ENCODE measurements at places on chromosomes 3 and 15.

- DNase-seq: no peak
Observed at GRCh38 chr15:67022587-67023105, 42.8 kb upstream of the SMAD3 start.

DNA sequence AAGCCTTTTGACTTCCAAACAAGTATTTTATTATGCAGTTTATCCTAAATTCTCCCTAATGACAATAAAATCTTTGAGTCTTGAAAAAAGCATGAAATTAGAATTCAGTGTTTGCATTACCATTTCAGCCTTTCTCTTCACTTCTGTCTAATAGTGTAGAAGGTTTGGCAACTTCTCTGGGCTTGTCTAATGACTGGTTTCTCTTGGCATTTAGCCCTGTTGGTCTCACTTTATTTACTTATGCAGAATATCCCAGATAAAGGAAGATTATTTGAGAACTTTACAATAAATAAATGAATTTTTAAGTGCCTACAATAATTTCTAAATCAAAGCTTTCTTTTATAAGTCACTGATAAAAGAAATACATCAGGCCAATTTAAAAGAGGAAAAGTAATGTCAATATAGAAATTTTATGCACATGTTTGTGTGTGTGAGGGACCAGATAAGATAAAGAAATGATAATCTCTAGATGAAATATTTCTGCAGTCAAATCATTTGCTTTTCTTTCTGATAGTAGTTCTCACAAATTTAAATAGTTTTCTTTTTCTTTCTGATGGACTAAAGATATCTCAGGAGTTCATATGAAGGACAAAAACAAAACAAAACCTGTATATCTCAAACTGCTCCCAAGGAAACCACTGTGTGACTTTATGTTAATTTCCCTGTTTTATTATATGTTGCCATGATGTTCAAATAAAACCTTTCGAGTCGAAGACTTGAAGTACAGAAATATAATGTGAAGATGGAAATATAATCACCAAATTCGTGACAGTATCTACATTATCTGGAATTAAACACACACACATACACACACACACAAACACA lies 533.1 kb upstream of the CBLB start:
- DNase-seq: no peak

DNA sequence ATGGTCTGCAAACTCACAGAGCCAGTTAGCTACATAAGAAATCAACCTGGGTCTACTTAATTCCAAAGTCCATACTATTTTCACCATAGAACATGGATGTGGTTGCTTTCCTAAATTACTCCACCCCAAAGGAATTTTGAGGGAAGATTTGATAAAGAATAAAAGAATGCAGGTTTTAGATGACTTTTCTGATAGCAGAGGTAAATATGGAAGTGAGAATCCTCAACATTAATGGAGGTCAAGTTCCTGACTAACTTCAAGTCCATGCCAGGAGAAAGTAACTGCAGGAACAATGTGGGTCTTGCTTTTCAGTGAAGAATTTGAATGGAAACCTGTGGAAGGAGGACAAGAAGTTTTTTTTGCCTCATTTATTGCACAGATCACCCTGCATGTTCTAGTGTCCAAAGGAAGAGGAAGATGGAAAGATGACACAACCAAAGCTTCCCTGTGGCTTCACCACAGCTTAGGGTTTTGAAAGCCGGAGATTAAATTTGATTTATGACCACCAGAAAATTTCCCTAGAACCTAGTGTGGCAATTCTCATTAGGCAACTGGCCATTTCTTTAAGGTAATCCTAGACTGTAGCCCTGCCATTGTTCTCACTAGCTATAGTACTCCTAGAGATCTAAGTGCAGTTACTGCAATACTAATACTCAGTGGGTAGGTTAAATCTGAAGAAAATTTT lies 429.7 kb downstream of the RAP2B start:
- DNase-seq: no peak

- no peak for DNase-seq
Observed at GRCh38 chr15:58924327-58924726, 9.2 kb downstream of the SLTM start.

DNA sequence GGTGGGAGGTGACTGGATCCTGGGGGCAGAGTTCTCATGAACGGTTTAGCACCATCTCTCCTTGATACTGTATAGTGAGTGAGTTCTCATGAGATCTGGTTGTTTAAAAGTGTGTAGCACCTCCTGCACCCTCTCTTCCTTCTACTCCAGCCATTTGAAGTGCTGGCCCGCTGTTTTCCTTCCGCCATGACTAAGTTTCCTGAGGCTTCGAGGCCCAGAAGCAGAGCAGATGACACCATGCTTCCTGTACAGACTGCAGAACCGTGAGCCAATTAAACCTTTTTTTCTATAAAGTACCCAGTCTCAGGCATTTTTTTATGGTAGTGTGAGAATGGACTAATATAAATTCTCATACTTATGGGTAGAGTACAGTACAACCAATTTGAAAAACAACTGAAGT lies 123.6 kb upstream of the BHLHE40 start:
- no peak for DNase-seq

DNA sequence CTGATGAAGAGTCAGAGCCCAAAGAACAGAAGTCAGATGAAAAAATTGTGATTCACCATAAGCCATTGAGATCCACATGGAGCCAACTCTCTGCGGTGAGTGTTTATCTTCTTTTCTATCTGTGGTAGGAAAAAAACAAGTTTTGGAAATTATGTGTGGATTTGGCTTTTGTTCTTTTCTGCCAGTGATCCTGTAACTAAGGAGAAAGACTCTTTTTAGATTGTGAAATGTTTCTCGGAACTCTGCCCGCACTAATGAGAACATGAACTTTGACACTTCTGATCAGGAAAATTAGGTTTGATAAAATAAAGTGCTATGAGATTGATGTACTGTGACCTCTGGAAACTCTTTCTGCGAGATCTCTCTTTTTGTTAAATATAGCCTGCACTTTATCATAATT lies 8.4 kb downstream of the ARHGEF26 start:
- DNase-seq: no peak

DNA sequence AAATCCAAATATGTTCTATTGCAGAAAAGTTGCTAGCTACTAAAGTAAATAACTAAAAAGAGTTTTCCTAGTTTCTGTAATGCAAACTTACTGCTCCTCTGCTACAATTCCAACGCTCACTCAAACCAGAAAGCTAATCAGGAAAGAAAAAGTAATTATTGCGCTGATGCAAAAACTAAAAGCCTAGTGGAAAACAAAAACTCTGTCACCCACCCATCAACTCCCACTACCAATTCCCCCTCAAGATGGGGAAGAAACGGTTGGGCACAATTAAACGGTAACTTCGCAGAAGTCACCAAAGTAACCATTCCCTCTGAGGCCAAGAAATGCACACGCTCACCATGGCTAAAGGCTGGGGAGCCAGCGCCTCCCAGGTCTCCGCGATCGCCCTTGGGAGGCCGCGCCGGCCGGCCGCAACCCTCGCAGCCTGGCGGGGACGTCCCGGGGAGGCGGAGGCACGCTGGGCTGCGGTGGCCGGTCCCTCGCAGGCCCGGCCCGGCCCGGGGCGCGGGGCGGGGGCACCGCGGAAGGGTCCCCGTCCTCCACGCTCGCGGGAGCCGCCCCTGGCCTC lies 684 bp downstream of the SLTM start:
- DNase-seq: no peak

GRCh38 chr3:124084022-124084881 lies 92.3 kb upstream of the ROPN1 start:
- no peak for DNase-seq

GRCh38 chr3:183775781-183776180 lies 49.6 kb downstream of the MAP6D1 start:
- no peak for DNase-seq

DNA sequence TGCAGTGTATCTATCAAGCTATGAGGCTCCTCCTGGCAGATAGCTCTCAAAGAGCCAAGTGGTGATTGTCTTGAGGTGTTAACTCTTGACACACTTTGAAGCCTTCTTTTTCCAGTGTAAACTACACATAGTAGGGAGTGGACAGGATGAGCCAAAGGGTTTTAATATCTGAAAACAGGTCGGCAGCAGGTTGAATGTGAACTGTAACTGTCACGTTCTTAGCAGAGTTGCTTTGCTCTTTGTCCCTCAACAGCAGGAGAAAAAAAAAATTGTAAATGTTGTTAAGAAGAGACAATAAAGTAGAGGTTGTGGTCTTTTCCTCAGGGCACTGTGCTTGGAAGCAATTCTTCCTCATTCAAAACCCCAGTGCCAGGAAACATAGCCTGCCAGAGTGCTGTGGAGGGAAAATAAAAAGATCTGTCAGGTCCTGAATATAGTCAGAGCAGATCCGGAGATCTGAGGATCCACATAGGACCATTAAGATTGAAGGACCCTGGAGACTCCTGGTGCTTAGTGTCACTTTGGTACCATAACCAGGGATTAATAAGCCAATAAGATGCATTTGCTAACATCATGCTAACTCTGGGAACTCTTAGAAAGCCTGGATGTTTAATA lies 229.7 kb downstream of the NAALADL2 start:
- DNase-seq: no peak

DNA sequence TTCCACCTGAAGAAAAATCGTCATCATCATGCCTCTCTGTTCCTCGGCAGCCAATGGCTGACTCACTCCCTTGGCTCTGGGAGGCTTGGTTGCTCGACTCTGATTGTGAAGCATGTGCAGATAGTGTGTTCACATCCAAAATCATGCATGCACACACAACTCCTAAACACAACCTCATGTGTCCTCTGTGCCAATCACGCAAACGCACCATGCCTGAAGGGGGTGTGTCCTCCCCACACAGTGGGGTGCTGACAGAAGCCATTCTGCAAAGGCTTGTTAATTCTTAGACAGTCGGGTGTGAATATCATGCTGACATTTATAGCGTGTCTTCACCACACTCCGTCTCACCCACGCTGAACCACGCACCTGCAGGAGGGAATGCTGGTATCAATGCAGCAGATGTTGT lies 11.4 kb upstream of the CCDC174 start:
- no peak for DNase-seq

GRCh38 chr15:78951841-78952238 lies 7.0 kb upstream of the CTSH start:
- DNase-seq: no peak

DNA sequence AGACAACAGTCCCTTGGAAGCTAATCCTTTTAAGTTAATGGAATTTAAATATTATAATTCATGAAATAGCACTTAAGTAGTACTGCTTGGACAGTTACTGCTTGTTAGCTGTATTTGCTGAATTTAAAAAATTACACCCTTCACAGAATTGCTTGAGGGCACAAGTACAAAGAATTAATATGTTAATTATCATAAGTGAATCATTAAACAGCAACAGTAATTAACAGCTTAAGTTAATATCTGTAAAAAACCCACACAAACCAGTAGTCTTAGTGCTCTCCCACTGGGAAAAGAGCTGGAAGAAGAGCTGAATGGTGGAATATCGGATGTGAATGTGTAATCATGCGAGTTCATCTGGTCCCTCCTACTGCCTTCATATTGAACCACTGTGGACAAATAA lies 232.0 kb downstream of the CD47 start:
- DNase-seq: no peak

DNA sequence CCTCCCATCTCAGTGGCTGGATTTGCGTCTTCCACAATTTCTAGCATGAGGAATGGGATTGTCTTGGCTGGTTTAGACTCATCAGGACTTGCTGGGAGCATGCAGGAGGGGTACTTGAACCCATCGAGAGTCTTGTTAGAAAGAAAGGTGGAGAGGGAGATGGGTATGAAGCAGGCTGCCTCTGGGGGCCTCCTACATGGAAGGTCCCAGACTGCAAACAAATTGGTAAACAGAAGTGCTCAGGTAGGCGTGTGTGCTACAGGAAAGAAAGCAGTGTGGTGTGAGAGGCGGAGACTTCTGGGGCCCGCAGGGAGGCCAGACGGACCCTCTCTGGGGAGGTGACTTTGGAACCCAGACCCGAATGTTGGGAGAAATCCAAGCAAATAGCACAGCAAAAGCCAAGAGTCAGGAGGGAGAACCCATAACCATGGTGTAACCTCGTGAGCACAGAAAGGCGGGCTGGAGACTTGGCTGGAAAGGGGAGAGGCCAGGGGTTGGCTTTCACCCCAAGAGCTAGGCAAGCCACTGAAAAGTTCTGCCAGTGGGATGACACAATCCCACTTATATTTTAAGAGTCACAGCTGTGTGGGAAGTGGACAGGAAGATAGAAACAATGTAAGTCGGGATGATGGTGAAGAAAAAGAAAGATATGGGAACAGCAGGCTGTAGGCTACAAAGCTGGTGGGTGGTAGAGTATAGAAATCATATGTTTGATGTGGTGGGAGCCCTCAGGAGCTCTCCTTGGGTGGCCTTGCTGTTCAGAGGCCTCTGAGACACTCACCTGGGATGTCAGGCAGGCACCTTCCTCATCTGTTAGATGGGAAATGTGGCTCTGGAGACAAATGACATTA lies 130.1 kb upstream of the PRR20G start:
- DNase-seq: no peak

DNA sequence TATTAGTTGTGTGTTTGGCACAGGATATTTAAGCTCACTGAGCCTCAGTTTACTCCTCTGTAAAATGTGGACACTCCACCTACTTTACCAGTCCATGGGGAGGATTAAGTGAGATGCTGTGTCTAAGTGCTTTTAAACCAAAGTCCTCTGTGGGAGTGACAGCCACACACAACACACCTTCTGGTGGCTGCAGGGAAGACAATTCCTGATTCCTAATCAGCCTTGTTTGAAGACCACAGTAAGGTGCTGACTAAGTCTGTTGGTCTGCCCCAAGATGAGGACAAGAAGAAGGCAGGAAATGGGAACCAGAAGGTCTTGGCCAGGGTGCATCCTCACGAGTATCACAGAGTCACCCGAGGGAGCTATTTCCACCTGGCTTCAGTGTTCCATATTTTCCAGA lies 52.3 kb downstream of the EPHB1 start:
- no peak for DNase-seq

GRCh38 chr15:76393614-76394013 lies 57.0 kb downstream of the ISL2 start:
- DNase-seq: no peak

- no peak for DNase-seq
Observed at GRCh38 chr3:39385456-39386090, 2.4 kb downstream of the SLC25A38 start.

- no peak for DNase-seq
Observed at GRCh38 chr3:66000506-66000905, 38.2 kb downstream of the MAGI1 start.

GRCh38 chr3:134327594-134327975 lies 46.7 kb downstream of the AMOTL2 start:
- DNase-seq: no peak

- peak; percentile 55 for DNase-seq
Observed at GRCh38 chr15:84878504-84878903, 6.0 kb upstream of the SLC28A1 start.

GRCh38 chr15:41971089-41971894 lies 1.1 kb downstream of the EHD4 start:
- DNase-seq: peak; percentile 77

GRCh38 chr3:46334741-46335478 lies 19.0 kb upstream of the CCR2 start:
- DNase-seq: no peak

- DNase-seq: no peak
Observed at GRCh38 chr15:85541744-85542143, 161.3 kb downstream of the AKAP13 start.

GRCh38 chr3:42088803-42089530 lies 2.2 kb upstream of the TRAK1 start:
- DNase-seq: no peak

GRCh38 chr15:72365844-72366243 lies 10.0 kb downstream of the HEXA start:
- peak; percentile 43 for DNase-seq

GRCh38 chr3:194761384-194761783 lies 75.7 kb downstream of the FAM43A start:
- no peak for DNase-seq
